ENCODE measurements at places on chromosomes 7 and 10.

DNA sequence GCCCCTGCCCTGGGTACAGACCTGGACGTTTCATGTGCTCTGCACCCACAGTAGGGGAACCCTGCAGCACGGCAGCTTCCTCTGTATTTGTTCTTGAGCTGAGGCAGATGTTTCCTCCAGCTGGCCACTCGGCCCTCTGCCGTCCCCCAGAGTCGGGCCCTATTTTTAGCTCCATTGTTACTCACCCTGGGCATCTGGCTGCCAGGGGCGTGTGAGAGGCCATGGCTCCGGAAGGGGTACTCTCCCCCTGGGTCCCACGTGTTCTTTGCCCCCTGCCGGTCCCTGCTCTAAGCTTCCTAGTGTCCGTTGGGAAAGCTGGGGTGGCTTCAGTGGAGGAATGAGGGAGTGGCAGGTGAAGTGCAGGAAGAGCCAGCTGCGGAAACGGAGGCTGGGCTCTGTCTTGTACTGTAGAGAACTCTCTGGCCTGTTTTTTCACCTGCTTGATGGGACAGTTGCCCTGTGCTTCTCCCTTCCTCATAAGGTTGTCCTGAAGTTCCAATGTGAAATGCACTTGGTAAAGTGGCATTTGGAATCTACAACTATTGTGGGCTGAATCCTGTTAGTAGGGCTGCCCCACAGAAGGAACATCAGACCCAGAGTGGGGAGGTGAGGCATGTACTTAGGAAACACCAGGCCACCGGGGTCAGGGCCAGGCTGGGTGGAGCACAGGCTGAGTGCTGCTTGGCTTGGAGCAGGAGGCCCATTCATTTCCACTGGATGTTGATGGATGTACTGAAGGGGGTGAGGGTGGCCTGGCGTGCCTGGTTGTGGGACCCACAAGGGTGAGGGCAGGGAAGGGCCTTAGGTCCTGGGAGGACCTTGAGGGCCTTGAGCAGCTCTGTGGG lies 30.6 kb downstream of the PALD1 start:
- DNase-seq, result peak; percentile 43

- no peak for DNase-seq
These were observed 1112.9 kb upstream of the AUTS2 start for GRCh38 chr7:68485253-68485917.

- DNase-seq, result no peak
These were observed 353 bp downstream of the MOGAT3 start for GRCh38 chr7:101200504-101200861.

- no peak for DNase-seq
These were observed 31.1 kb downstream of the NEUROD6 start for GRCh38 chr7:31309407-31309806.

- no peak for DNase-seq
These were observed 5.5 kb downstream of the FOXL3 start for GRCh38 chr7:295155-296154.

- DNase-seq, result no peak
These were observed 113.7 kb downstream of the PHTF2 start for GRCh38 chr7:77912293-77912692.

- DNase-seq, result no peak
These were observed 20.2 kb upstream of the SEM1 start for GRCh38 chr7:96729820-96730219.
